ENCODE measurements at places on chromosomes 1 and 21.
A peak's percentile ranks its signal among the peaks of the same experiment; 100 is the strongest.

- no peak overlapping the region for H3K27ac ChIP-seq
- H3K4me1 ChIP-seq = no peaks in the 10 kb centered on the region
- DNase-seq = no peak
- no peaks in the 10 kb centered on the region for H3K36me3 ChIP-seq
Observed at GRCh38 chr1:14522926-14523241, 75.6 kb upstream of the KAZN start.

GRCh38 chr1:117146072-117146471 lies 24.5 kb upstream of the TRIM45 start:
- DNase-seq = no peak
- no peak overlapping the region for H3K27ac ChIP-seq
- no peak overlapping the region for H3K4me3 ChIP-seq
- H3K36me3 ChIP-seq = no peaks in the 10 kb centered on the region

GRCh38 chr1:40595623-40596022 lies 64.2 kb downstream of the ZNF684 start:
- no peak overlapping the region for H3K27ac ChIP-seq
- H3K27me3 ChIP-seq = no peaks in the 10 kb centered on the region
- no peaks in the 10 kb centered on the region for H3K36me3 ChIP-seq
- DNase-seq = no peak
- no peaks in the 10 kb centered on the region for H3K4me1 ChIP-seq

DNA sequence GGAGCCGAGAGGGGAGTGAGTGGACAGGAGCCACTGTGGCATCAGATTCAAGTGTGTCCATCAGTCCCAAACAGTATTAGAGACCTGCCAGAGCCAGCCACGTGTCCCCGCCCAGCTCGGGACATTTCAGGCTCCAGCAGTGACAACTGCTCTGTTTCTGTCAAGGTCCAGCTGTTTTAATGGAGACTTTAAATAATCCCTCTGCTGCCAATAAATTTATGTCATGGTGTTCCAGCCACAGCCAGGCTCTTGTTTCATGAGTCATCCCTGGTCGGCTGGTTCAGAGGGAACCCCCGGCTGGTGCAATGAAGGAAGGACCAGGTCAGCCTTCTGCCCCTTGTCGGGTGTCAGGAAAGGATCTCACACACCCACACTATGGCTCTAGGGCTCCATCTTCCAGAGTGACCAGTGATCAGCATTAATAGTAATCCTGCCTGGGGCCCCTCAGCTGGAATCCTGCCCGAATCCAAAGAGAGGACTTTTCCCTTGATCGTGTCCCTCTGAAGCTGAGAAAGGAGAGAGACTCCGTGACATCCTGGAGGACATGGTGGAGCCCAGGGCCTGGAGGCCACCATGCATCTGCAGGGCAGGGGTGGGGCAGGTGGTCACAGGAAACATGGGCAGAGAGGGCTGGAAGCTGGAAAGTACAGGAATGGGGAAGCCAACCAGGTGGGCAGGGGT lies 197.3 kb downstream of the MATN1 start:
- no peak overlapping the region for H3K27ac ChIP-seq
- H3K4me3 ChIP-seq = no peak overlapping the region
- DNase-seq = no peak
- H3K4me1 ChIP-seq = no peaks in the 10 kb centered on the region

- H3K4me1 ChIP-seq = no peaks in the 10 kb centered on the region
- no peaks in the 10 kb centered on the region for H3K27me3 ChIP-seq
- H3K36me3 ChIP-seq = peaks cover 45% of the 10 kb centered on the region
- peak; percentile 16 for DNase-seq
- no peak overlapping the region for H3K4me3 ChIP-seq
Observed at GRCh38 chr1:11207898-11208611, 18.9 kb downstream of the ANGPTL7 start.

- H3K4me1 ChIP-seq = no peaks in the 10 kb centered on the region
- no peak for DNase-seq
- H3K27me3 ChIP-seq = no peaks in the 10 kb centered on the region
Observed at GRCh38 chr1:244970236-244970743, 105.9 kb upstream of the HNRNPU start.

DNA sequence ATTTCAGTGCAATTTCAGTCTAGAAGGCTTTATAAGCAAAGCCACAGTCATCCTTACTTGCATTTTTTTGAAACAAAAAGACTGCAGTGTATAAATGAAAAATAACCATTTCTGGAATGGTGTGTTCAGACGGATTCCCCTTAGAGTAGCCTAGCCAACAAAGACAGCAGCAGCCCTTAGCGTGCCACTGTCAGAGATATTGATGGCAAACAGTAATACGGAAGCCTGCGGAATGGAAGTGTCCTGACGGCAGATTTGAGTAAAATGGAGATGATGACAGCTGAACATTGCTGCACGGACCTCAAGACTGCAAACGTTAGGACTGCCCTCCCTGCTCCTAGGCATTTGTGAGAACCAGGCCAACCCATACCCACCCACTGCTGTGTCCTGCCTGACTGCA lies 54.7 kb downstream of the PDE9A start:
- no peak overlapping the region for H3K4me3 ChIP-seq
- H3K27me3 ChIP-seq = no peaks in the 10 kb centered on the region
- no peaks in the 10 kb centered on the region for H3K36me3 ChIP-seq

DNA sequence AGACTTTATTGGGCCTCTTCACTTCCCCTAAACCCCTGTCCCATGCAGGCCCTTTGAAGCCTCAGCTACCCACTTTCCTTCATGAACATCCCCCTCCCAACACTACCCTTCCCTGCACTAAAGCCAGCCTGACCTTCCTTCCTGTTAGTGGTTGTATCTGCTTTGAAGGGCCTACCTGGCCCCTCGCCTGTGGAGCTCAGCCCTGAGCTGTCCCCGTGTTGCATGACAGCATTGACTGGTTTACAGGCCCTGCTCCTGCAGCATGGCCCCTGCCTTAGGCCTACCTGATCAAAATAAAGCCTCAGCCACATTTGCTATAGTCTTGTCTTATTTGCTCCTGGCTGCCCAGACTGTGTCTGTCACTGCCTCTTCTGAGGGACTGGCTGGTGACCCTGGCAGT lies 5.5 kb downstream of the GSTM4 start:
- DNase-seq = no peak
- H3K27ac ChIP-seq = no peak overlapping the region
- no peaks in the 10 kb centered on the region for H3K27me3 ChIP-seq
- no peaks in the 10 kb centered on the region for H3K4me1 ChIP-seq

DNA sequence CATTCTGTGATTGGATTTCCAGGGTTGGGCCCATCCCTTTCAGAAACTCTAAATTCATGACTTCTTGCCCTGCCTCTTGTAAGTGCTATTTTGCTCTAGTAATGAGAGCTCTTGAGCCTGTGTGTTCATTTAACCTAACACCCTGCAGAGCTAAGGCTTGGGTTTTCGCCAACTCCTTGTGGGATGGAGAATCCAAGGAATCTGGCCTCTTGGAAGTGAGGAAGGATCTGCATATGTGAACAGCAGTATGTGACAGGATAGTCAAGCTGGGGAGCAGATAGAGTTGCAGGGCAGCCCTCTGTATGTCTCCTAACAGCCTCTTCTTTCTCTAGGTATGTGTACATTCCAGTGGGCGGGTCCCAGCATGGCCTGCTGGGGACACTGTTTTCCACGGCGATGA lies 258.9 kb downstream of the HHAT start:
- no peak for DNase-seq
- H3K27me3 ChIP-seq = no peaks in the 10 kb centered on the region
- H3K4me3 ChIP-seq = no peak overlapping the region
- H3K27ac ChIP-seq = no peak overlapping the region
- no peaks in the 10 kb centered on the region for H3K4me1 ChIP-seq

DNA sequence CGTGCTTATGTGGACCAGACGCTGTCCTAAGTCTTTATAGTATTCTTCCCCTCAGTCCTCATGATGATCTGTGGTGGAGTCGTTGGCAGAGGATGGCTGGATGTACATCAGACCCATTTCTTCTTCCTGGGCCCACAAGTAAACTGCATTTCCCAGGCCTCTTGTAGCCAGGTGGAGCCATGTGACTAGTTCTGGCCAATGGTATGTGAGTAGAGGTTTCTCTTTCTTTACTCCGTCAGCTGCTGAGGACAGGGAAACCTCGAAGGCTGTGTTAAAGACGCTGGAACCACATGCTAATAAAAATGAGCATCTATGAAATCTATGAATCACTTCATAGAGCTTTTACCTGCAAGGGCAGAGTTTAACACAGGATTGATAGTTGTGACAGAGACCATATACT lies 18.7 kb upstream of the ZNF362 start:
- no peak for DNase-seq
- no peak overlapping the region for H3K4me3 ChIP-seq
- H3K27me3 ChIP-seq = no peaks in the 10 kb centered on the region
- H3K4me1 ChIP-seq = no peaks in the 10 kb centered on the region

- H3K4me1 ChIP-seq = no peaks in the 10 kb centered on the region
- H3K27me3 ChIP-seq = no peaks in the 10 kb centered on the region
- no peak for DNase-seq
- no peak overlapping the region for H3K27ac ChIP-seq
- H3K36me3 ChIP-seq = no peaks in the 10 kb centered on the region
- no peak overlapping the region for H3K4me3 ChIP-seq
Observed at GRCh38 chr1:53646732-53647131, 92.2 kb downstream of the GLIS1 start.

- no peaks in the 10 kb centered on the region for H3K4me1 ChIP-seq
- no peaks in the 10 kb centered on the region for H3K27me3 ChIP-seq
- H3K4me3 ChIP-seq = no peak overlapping the region
- no peaks in the 10 kb centered on the region for H3K36me3 ChIP-seq
Observed at GRCh38 chr1:39973503-39974135, 18.7 kb downstream of the MFSD2A start.

GRCh38 chr1:15965228-15965767 lies 10.6 kb downstream of the ZBTB17 start:
- H3K4me3 ChIP-seq = no peak overlapping the region
- H3K4me1 ChIP-seq = peaks cover 4% of the 10 kb centered on the region
- peaks cover 12% of the 10 kb centered on the region for H3K36me3 ChIP-seq
- H3K27ac ChIP-seq = peak overlapping the region; percentile 58
- DNase-seq = peak; percentile 69

DNA sequence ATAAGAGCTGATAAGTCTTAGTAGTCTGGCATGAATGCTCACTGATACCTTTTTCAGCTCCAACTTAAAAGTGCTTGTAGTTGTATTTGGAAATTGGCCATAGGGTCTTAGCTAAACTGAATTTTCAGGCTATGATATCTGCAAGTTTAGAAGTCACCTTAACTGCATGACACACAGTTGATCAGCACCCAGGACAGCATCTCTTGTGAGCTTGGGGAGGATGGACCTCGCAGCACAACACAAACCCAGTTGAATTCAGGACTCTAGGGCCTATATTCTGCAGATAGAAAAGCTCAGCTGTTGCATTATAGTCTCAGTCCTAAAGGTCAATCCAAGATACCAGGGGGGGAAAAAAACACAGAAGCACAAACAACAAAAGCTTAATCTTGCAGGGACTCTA lies 394.3 kb downstream of the KCNH1 start:
- no peaks in the 10 kb centered on the region for H3K36me3 ChIP-seq
- H3K4me1 ChIP-seq = no peaks in the 10 kb centered on the region
- no peaks in the 10 kb centered on the region for H3K27me3 ChIP-seq
- no peak overlapping the region for H3K4me3 ChIP-seq

DNA sequence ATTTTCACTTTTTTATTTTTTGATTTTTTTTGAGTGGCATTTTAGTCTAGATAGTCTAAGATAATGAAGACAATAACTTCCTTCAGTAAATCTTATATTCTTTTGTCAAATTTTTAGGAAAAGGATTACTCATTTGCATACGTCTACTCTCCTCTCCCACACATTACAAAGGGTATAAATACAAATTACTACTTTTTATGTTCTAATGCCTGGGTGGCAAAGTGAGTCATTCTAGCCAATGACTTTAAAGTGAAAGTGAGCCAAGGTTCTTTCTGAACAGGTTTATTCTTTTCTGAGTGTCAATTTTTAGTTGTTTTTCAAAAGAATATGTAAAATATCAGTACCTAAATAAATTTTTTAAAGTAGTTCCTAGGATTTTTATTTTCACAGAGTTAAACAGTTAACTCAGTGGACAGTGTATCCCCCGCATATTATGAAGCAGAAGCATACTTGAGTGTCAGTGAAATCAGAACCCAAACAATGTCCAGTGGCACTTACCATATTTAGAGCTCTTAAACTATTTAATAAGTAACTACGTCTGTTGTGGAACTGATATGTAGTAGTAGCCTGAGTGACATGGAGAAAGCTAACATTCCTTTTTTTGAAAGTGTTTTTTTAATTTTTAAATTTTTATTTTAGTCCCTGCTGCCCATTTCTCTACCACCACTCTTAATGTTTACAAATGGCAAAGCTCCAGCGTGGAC lies 141.7 kb downstream of the PHTF1 start:
- no peak for DNase-seq
- H3K27me3 ChIP-seq = no peaks in the 10 kb centered on the region
- H3K4me3 ChIP-seq = no peak overlapping the region
- H3K4me1 ChIP-seq = no peaks in the 10 kb centered on the region
- H3K27ac ChIP-seq = no peak overlapping the region
- H3K36me3 ChIP-seq = peaks cover 10% of the 10 kb centered on the region
